ENCODE measurements at places on chromosomes 5 and 9.

DNA sequence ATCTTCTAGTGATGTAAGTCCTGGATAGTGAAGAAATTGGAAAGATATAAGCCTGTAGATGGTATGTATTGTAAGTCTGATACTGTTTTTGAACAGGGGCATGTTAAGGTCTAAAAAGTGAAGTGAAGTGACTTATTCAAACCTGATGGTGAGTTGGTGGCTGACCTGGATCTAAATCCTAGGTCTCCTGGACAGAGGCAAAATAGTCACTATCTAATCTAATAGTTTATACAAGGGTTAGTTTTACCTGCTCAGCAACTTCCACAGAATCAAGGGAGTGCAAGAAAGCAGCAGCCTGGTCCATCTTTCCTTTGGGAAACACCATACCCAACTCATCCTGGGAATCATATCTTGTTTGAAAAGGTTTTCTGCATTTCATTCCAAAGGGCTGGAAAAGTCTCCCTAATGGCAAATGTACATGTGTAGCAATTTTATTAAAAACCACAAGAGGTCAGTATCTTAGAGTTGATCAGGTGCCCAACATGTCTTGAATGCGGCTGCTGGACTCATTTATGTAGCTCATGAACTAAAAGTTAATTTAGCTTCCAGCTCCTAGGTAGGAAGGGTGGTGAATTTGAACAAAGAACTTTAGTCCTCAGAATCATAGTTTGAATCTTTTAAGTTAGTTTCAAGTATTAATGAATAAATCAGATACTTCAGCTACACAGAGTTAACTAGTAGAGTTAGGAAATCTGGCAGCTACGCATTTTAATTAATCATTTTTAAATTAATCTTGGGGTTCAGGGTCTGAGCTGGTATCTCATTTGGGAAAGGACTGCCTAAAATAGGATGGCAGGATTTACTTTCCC lies 26.0 kb downstream of the SKP2 start:
- DNase-seq = peak; percentile 53

- DNase-seq = no peak
Measured at GRCh38 chr9:2290382-2290781, 275.2 kb downstream of the SMARCA2 start.

- no peak for DNase-seq
Measured at GRCh38 chr9:113879911-113880310, 3.8 kb downstream of the ZNF618 start.

- no peak for DNase-seq
Measured at GRCh38 chr9:121844098-121844497, 192.7 kb downstream of the DAB2IP start.

Data from OCI-M1 (cell line).